ENCODE measurements at places on chromosomes 1 and 21.

DNA sequence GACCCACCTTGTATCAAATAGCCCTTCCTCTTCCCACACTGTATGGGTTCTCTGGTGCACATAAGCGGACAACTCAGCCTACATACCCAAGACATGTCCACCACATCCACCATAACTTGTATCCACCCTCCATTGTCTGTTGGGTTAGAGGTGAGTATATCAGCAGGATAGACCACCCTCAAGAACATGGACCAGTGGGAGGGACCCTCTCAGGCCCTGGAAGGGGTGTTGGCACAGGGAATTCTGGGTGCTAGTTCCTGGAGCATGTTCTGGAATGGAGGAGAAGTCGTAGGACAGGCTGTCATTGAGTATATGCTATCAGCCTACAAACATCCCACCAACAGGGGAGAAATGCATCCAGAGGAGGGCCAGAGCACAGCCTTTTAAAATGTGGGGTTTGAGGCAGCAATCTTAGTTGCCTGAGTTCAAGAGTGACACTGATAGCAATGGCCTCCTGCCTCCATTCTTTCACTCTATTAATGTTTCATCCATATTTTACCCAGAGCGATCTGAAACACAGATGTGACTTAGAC, 7.5 kb downstream of the CD55 start:
- no peak for DNase-seq

DNA sequence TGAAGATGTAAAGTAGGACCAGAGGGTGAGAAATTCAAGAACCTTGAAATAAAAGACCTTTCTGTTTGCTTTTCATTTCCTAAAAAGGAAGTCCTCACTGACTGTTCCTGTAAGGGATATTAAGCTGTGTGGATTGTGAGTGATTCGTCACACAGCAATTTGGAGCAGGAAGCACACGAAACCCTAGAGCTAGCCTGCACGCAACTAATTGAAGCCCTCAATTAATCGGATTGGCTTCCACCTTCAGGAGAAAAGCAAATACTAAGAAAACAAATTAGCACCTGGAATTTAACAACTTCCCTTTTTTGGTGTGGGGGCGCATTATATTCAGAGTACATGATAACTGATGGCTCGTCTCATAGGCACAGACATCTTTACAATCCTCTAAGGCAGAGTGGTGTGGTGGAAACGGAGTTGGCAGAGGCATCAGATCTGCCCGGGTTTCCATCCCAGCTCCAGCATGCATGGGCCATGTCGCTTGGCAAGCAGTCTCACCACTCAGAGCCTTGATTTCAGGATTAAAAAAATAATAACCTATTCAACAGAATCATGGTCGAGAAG, 95.2 kb downstream of the KCNJ15 start:
- no peak for DNase-seq

DNA sequence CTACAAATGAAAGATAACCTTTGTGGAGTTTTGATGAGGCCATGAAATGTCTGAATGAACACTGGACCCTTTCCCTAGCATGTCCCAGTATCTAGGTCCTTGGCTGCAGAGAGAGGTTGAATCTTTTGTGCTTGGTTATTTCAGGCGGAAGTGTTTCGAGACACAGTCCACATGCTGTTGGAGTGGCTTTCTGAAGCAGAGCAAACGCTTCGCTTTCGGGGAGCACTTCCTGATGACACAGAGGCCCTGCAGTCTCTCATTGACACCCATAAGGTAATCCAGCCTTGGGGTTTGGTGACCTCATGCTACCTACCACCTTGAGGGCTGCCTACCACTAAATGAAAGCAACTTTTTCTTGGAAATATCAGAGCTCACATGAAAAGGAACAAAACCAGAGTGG, 38.9 kb upstream of the BMP8A start:
- DNase-seq, result no peak

GRCh38 chr21:31801551-31802219, 69.8 kb upstream of the SCAF4 start:
- DNase-seq, result no peak

DNA sequence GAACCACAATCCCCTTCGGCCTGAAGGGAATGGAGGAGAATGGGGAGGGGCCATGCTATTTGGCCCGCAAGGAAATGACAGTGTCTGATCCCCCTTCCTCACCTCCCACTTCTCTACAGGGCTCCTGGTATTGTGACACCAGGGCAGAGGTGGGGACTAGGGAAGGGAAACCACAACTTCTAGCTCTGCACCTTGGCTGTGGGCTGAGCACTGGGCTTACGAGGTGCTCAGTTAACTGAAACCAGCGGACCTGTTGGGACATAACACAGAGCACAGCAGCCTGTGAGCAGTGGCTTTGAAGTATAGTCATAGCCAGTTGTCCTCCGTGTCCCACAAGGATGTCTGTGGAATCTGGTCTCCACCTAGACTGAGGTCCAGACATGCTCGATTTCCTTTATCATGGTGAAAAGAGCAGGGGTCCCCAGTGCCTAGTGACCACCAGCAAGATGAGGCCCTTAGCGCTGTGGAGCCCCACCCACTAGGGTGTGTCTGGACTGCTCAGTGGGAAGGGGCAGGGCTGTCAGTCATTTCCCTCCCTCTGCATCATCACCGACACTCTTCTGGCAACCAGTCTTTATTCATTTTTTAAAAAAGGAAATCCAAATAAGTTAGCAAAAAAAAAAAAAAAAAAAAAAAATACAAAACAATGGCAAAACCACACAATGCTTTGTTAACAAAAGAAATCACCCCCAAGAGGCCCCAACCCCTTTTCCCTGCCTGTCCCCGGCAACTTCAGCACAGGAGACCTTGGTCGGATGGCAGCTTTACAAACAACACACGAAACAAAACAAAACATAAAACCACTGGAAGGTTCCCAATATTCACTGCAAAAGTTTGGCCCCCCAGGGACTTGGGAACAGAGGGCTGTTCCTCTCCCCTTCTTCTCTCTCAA, 3.0 kb downstream of the MYOG start:
- DNase-seq, result no peak

- no peak for DNase-seq
These were observed 8.0 kb downstream of the RRP1B start for GRCh38 chr21:43667191-43667904.
